ENCODE measurements at places on chromosomes 7 and 10. TPM values are rescaled to one million over a fixed set of nuclear protein-coding genes. Genes with fewer than 3 reads are reported as not detected.

DNA sequence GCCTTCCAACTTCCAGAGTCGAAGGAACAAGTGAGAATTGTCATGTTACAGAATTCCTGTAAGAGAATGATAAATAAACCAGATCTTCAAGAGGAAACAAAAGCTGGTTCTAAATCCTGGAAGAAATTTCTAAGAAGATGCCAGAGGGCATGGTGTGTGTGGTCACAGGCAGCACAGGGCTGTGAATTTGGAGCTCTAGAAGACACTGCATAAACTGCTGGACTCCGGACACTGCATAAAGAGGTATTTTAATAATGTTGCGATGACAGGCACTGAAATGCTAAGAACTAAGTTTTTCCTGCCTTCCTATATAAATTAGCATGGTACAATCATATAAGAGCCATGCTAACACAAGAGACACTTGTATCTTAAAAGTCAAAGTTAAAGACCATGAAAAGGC lies 86.0 kb downstream of the LARP4B start:
- DNase-seq: no peak

The ERVW-1 gene
- not detected for total RNA-seq

GRCh38 chr7:130831817-130832481 lies 97.9 kb upstream of the KLF14 start:
- DNase-seq: peak; percentile 12

GRCh38 chr7:91424371-91424770 lies 160.1 kb downstream of the FZD1 start:
- DNase-seq: no peak
